Stimulated activated CD8-positive, alpha-beta memory T cell treated with anti-CD3 and anti-CD28 coated beads, Interleukin-15, amount 100 ng/mL, for 24 hours (primary cell): ENCODE measurements at places on chromosomes 3 and 15.

DNA sequence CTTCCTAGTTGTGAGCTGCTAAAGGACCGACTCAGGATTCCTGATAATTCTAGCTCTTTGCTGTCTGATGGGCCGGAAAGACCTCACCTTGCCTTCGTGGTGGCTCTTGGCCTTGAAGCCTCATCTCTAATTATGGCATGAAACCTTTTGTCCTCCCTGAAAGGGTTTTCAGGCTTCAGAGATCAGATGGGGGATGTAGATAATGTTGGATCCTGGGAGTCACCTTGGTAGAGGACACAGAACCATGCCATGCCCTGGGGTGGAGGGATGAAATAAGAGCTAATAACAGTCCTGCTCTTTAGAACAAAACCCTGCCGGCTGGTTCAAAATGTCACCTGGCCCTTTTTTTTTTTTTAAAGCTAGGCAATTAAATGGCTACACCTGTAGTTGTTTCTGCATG lies 50.8 kb upstream of the SYN2 start:
- no peak for DNase-seq

DNA sequence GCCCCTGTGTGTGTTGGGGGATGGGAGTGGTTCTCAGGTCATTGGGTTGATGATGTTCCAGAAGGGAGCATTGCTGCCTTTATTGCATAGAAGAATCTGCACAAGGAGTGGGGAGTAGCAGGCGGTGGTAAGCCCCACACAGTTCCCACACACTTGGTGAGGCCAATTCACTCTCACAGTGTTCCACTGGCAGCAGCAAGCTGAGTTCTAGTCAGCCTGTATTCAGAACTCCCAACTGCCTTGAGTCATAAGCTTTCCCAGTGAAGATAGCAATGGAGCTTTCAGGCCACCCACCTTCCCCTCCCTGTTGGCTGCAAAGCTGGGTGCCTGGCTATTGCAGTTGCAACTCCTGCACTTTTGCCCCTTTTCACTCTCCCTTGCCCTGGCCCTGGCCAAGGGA lies 181.1 kb upstream of the RBMS3 start:
- DNase-seq: no peak

GRCh38 chr3:57942872-57943283 lies 65.3 kb upstream of the FLNB start:
- DNase-seq: no peak

- no peak for DNase-seq
These were observed 185.2 kb downstream of the FOXP1 start for GRCh38 chr3:71398157-71398836.

DNA sequence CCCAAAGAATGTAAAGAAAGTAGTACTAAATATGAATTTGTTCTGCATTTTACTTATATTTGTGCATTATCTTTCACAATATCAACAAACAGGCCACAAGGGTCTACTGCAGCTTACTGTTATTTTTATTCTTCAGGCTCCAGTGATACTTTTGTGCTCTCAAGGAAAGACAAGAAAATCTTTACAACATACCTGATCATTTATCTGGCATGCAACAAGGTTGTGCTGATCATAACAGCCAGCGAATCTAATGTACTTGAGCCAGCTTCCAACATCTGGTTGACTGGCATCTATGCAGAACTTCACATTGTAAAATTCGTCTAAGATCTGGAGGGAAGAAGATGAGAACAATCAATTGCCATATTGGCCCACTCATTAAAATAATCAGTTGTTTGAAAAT lies 520.0 kb downstream of the MECOM start:
- DNase-seq: no peak

GRCh38 chr3:151276038-151276686 lies 2.2 kb downstream of the P2RY14 start:
- DNase-seq: no peak

GRCh38 chr3:17238023-17238422 lies 353.3 kb downstream of the PLCL2 start:
- no peak for DNase-seq
